NCI-H748 treated with DMSO at 0.1 percent for 48 hours (cell line): ENCODE measurements at places on chromosomes 7 and 10.

- DNase-seq, result no peak
Observed at GRCh38 chr7:64101943-64102655, 56.9 kb downstream of the ZNF727 start.

GRCh38 chr7:106016331-106016730, 53.3 kb downstream of the CDHR3 start:
- no peak for DNase-seq

- DNase-seq, result no peak
Observed at GRCh38 chr7:134189559-134189958, 62.4 kb downstream of the LRGUK start.

GRCh38 chr10:17756557-17757217, 4.7 kb downstream of the TMEM236 start:
- DNase-seq, result no peak

- no peak for DNase-seq
Observed at GRCh38 chr7:84091318-84091717, 103.3 kb downstream of the SEMA3A start.

DNA sequence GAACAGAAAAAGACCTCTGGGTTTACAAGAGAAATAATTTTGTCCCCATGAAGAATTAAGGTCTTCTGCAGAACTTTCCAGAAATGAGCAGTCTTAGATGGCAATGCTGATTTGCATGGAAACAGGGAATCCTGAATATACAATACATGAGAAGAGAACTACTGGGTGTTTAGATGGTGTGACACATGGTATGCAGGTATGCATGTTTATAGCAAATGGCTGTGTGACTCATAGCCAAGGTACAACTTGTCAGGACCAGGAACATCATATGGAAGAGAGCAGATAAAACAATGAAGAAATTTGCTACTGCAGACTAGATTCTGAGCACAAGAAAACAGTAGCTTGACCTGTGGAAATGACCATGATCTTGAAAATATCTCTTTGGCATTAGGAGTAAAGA, 907.8 kb downstream of the GATA3 start:
- DNase-seq, result no peak

GRCh38 chr7:18128846-18129245, 101.2 kb upstream of the PRPS1L1 start:
- DNase-seq, result no peak

GRCh38 chr7:150325110-150325611, 1.8 kb upstream of the ACTR3C start:
- DNase-seq, result no peak

- no peak for DNase-seq
Observed at GRCh38 chr7:78301407-78301806, 502.8 kb downstream of the PHTF2 start.

DNA sequence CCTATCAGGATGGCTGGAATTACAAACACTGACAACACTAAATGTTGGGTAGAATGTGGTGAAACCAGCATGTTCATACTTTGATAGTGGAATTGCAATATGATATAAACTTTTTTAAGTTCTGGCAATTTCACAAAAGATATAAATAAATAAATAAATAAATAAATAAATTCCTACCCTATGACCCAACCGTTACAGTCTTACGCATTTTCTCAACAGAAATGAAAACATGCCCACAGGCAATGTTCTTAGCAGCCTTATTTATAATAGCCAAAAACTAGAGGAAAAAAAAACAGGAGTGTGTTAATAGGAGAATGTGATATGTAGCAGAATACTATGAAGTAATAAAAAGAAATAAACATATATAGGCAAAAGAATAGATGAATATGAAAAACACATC, 318.9 kb downstream of the IPMK start:
- DNase-seq, result no peak

- no peak for DNase-seq
Observed at GRCh38 chr10:988667-989545, 672 bp downstream of the GTPBP4 start.

DNA sequence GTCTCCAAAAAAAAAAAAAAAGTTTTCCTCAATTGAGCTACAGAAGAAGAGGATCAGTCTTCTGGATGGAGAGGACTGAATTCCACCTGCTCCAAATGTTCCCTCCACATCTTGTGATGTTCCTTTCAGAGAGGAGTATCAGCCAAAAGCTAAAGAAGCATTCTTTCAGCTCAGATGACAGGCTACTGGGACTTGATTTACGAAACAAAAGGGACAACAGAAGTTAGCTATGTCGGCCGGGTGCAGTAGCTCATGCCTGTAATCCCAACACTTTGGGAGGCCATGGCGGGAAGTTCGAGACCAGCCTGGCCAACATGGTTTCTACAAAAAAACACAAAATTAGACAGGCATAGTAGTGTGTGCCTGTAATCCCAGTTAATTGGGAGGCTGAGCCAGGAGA, 7.4 kb downstream of the DAGLB start:
- DNase-seq, result no peak

GRCh38 chr10:79209340-79209739, 137.9 kb upstream of the PPIF start:
- DNase-seq, result no peak

- no peak for DNase-seq
Observed at GRCh38 chr7:2979951-2980350, 63.7 kb downstream of the CARD11 start.

- DNase-seq, result no peak
Observed at GRCh38 chr7:100595188-100595587, 7.0 kb upstream of the PCOLCE start.

DNA sequence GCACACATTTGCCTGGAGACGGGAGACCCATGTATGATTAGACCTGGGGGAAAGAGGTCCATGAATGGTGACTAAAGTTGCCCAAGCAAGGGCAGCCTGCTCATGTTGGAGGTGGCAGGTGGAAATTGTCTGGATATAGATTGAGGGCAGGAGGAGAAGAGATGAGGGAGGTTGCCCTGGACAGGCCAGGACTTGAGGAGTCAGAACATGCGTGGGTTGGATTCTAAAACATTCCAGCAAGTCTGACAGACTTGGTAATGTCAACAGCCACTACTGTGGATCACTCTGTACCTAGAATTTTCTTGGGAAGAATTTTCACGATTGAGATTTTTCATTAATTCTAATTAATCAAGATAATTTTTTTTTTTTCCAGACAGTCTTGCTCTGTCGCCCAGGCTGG, 19.1 kb upstream of the SVOPL start:
- DNase-seq, result no peak

DNA sequence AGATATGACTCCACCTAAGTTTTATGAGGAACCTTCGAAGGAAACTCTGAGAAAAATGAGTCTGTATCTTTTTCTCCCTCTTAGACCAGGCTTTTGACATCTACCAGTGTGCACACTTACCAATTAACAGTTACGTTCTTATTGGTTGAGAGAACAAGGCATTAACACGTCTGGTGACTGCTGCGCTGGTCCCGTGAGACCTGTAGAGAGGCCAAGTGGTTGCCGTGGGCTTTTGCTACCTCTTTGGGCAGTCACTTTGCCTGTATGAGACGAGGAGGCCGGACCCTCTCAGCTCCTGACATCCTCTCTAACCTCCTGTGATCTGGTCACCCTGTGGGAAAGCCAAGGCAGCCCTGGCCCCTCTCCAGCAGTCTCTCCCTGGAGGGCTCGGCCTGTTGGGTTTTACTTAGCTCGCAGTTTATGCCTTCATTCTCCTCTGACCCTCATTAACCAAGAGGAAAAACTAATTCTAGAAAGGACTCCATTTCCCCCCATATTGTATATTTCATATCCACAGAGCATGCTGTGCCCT, 513.9 kb upstream of the GALNT17 start:
- DNase-seq, result no peak

- no peak for DNase-seq
Observed at GRCh38 chr10:50280049-50280841, 28.9 kb upstream of the ASAH2 start.

DNA sequence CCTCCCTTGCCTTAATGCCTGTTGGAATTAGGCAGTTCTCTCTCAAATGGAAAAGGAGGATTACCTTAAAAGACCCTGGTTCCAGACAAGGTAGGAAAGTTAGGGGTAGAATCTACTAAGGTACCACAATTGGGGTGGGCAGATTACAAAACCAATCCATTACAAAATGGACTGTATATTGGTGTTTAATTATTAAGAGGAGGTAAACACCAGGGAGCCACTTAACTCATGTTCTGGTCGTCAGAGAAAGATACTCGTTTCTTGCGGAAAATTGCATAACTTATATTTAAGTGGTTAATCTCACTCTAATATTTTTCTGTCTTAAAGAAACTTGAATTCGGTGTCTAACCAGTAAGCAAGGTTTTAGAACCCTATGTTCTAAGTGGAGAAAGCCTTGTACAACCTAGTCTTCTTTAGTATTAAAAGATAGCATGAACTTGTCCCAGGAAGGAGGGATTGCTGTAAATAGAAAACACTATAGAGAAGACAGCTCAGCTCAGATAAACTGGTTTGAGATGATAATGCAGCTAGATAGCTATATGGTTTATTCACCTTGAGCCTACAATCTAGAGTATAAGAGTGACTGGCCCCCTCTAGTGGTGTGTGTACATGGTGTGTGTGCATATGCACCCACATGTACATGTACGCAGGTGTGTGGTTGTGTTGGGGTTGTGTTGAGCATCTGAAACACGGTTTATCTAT, 58.0 kb upstream of the STRIP2 start:
- DNase-seq, result peak; percentile 33

- DNase-seq, result no peak
Observed at GRCh38 chr7:105689067-105689819, 108.0 kb upstream of the EFCAB10 start.

- DNase-seq, result no peak
Observed at GRCh38 chr7:37714606-37715005, 31.0 kb downstream of the GPR141 start.

GRCh38 chr7:6558837-6559236, 7.6 kb upstream of the GRID2IP start:
- DNase-seq, result no peak

GRCh38 chr7:116180302-116180701, 30.0 kb upstream of the TES start:
- DNase-seq, result peak; percentile 41

DNA sequence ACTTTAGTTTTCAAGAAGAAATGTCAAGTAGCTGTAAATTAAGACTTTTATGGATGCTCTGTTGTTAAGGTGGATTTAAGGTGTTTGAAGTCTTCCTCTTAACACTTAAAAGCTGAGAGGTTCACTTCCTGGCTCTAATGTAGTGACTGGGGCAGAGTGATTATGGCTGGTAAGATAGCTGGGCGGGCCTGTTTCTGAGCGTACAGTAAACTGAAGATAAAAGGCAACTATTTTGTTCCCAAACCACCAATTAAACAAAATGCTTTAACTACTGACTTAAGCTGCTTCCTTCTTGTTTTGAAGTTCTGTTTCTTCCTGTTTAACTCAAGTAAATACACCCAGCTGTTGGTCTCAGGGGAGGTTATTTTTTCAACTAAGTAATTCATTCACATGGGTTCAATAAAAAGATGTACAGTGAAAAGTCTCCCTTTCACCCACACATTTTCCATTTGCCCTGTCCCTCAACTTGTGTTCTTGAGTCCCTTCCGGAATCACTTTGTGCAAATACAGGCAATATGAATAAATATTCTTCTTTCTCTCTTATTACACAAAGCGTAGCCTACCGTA, 19.3 kb downstream of the VWA2 start:
- DNase-seq, result no peak

DNA sequence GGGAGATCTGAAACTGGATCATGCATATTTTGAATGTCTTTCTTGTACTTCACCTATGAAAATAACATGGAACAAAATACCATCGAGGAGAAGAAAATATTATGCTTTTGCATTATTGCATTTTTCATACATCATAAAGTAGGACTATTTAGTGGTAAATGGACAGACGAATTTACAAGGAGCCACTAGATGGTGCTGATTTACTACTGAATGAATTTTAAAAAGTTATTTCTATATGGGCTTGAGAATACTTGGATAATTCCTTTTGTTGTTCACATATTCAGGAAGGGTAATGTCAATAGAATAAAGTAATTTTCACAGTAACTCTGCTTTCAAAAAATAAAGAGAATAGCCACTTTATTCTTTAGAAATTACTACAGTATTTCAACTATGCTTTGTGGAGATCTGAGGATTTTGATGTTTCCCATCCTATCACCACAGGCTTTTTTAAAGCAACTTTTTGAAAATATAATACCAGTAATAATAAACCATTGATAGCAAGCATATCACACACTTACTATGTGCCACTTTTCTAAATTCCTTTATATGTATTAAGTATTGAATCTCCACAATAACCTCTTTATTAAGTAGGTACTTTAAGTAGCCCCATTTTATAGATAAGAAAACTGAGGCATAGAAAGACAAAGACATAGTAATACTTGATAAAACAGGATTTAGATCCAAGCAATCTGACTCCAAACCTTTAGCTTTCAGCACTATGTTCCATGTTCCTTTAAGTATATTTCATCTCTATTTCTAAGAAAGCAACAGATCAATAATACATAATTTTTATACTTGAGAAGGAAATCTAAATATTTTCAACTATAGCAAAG, 38.6 kb downstream of the NEBL start:
- peak; percentile 38 for DNase-seq

DNA sequence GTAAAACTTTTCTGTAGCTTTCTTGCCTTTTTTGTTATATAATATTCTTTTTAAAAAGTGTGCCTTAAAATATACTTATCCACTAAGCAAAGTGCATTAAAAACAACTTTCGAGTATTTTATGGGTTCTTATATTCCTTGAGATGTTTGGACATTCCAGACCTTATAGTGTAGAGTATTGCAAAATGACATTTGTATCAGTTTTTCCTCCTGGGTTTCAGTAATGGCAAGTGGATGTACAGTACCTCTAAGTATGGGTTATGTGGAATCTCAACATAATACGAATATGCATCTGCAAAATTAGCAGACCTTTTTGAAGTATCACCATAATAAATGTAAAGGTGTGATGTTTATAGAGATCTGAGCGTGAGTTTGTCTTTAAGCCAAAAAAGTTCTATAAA, 2.7 kb downstream of the CDK13 start:
- no peak for DNase-seq

- DNase-seq, result no peak
Observed at GRCh38 chr10:93293999-93294398, 188.1 kb downstream of the MYOF start.

GRCh38 chr7:143485094-143485493, 7.4 kb downstream of the TAS2R41 start:
- DNase-seq, result no peak

- peak; percentile 28 for DNase-seq
Observed at GRCh38 chr7:70712942-70713341, 419.0 kb upstream of the GALNT17 start.

DNA sequence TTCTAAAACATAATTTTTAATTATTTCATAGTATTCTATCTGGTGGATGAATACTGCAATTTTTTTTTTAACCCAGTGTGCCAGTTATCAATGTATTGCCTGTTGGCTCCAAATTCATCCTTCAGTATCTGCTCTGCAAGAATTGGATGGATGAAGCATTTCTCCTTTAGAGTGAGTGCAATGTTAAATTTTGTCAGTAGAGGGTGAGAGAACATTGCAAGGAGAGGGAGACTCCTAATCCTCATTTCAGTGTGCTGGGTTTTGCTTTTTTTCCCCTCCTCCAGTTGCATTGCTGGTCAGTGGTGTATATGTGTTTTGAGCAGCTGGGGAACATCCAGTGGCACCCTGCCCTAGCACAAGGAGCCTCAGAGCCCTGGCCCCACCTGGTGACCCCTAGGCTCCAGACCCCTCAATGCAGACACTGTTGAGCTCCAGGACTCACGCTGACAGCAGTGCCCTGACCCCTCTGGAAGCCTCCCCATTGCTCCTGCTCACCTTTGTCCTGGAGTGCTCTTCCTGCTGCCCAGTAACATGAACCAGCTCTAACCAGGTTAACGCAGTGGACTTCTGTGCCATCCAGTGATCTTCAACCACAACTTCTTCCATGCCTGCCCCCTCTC, 199.4 kb downstream of the USP6NL start:
- DNase-seq, result no peak
